ENCODE measurements at places on chromosomes 5 and 9.

GRCh38 chr5:14081791-14082190 is 61.4 kb upstream of the TRIO start:
- DNase-seq, result no peak

DNA sequence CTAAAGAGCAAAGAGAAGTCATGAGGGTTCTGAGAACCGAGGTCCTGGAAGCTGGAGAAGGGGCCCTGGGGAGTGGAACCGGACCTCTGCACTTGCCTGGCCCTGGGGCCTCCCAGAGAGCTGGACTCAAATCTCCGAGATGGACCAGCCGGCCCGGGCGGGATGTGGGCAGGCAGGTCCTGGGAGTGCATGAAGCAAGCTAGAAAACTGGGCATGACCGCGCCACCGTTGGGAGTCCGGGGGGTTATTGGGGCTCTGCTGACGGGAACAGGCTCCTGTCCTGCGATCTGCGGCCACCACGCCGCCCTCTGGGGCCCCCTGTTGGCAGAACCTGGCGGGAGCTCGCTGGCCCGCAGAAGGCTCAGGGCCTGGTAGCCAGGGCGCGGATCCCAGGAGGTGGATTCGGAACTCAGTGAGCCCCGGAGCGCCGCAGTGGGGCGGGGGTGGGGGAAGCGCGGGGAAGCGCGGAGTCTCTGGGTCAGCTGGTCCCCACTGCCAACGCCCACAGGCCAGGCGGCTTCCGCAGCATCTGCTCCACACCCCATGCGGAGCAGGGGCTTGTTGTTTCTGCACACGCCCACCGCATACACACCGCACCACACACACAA is 150.6 kb downstream of the ERCC6L2 start:
- DNase-seq, result no peak

DNA sequence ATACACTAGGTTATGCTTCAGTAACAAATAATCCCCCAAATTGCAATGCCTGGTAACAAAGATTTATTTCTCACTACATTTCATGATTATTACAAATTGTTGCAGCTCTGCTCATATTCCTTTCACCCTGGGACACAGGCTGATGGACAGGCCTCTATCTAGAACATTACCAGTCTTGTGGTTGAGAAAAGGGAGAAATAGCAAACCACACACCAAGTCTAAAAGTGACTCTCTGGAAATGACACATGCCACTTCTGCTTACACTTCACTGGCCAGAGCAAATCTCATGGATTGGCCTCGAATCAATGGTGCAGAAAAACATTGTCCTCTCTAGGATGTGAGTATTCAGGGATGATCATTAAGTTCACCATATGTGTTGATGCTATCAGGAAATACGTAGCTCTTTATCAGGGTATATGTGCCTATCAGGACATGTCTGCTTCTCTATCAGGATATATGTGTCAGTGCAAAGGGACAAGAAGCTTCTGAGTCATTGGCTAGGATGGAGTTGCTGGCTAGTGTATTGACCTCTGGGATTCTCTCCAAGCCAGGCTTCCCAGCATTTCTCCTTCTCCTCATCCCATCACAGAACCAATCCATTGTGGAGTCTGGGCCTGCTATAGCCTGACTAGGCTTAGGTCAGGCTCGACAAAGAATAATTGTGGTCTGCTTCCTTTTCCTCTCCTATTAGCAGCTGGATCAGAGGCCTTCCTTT is 91.1 kb upstream of the CEP78 start:
- DNase-seq, result no peak

- no peak for DNase-seq
Observed at GRCh38 chr5:55177078-55177477, 4.1 kb upstream of the CDC20B start.

GRCh38 chr5:145943674-145944121 is 7.3 kb downstream of the SH3RF2 start:
- DNase-seq, result no peak

DNA sequence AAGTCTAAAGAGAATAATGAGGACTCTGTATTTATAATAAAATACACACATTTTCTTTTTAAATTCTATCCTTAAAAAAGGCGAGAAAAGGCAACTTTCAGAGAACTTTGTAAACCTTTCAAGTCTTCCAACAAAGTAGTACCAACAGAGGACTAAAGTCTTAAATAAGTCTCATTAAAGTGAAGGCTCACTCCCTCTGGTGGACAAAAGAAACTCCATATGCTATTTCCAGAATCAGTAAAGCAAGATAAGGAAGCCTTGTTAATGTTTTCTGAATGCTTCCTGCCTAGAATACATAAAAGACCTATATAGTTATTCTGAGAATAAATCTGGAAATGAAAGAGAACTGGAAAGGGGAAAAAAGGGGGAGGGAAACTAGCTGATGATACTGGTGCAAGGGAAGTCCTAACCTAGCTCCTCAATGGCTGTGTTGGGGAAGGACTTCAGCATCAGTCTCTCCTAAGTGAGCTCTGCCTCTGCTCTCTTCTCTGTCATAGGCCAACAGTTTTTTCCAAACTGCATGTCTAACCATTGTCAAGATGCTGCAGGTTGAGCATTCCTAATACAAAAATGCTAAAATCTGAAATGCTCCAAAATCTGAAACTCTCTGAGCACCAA is 7.2 kb downstream of the HMGCS1 start:
- no peak for DNase-seq

GRCh38 chr9:119956111-119956510 is 586.9 kb upstream of the BRINP1 start:
- no peak for DNase-seq

GRCh38 chr5:78771260-78772205 is 123.0 kb upstream of the LHFPL2 start:
- no peak for DNase-seq

GRCh38 chr5:79856456-79857055 is 134.5 kb downstream of the MTX3 start:
- no peak for DNase-seq

GRCh38 chr5:14109771-14110170 is 33.4 kb upstream of the TRIO start:
- DNase-seq, result no peak

DNA sequence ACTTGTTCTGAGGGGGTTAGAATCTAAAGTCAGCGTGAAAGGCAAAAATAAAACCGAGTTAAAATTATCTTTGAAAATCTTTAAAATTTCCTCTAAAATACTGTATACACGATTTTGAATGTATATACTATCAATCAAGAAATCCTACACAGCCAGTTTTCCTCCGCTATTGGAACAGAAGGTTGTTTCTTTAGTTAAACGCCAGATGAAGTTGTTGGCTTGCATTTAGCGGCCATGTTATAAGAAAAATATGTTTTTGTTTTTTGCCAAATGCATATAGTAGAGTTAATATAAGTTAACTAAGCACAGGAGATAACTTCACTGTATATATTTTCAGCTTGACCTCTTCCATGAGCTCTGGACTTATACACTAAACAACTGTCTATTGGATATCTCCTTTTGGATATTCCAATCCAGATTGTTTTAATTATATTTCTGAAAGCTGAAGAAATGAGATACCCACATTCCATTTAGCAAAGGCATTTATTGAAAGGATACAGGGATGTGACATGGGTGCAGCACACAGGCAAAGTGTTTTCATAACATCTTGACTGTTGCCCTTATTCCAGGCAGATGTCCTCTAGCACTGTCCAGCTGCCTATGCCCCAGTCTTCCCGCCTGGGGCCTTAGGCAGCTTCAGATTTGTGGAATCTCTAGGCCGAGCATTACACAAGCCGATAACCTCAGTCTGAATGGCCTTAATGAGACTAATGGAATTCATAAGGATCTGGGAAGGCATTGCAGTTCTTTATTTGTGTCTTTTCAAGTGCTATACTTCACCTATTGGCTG is 10.0 kb upstream of the ATG10 start:
- DNase-seq, result no peak

DNA sequence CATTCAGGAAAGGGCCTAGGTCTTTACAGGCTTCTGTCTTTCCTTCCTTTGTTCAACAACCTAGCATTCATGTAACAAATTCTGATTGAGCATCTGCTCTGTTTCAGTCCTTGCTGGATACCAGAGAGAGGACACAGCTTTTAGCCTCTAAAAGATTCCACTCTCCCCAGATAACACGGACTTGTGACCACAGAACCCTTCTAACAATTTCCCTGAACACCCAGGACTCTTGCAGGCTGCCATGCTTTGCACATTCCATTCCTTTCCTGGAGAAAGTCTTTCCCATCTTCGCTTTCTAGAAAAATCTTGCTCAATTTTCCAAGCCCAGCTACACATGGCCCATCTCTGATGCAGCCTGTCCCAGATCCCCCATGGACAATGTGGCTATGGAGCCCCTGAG is 310.9 kb downstream of the ACTL7B start:
- DNase-seq, result no peak

GRCh38 chr5:154201108-154201769 is 10.7 kb downstream of the GALNT10 start:
- no peak for DNase-seq

DNA sequence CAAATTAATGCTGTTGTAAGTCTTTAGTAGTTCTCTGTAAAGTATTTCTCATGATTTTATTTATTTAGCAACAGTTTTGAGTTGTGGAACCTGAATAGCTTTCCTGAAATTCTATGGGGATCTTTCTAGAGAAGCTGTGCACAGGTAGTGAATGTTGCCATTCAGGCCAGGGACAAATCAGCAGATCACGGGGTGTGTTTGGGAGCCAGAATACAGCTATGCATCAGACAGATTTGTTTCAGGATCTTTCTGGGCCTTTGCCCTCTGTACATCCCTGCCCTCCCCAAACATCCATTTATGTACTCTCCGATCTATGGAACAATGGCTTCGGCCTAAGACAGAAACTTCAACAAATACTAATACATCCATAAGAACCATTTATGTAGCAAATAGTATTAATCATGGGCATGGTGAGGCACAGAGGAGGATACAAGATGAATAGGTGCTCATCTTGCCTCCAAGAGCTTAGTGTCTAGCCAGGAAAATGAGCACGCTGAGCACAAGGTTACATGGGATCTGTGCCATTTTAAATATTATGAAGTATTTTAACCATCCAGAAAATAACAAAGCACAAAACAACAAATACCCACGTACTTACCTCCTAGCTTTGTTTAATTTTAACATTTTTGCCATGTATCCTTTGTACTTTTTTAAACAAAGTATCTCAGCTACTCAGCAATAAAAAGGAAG is 13.1 kb downstream of the ARHGEF37 start:
- no peak for DNase-seq

DNA sequence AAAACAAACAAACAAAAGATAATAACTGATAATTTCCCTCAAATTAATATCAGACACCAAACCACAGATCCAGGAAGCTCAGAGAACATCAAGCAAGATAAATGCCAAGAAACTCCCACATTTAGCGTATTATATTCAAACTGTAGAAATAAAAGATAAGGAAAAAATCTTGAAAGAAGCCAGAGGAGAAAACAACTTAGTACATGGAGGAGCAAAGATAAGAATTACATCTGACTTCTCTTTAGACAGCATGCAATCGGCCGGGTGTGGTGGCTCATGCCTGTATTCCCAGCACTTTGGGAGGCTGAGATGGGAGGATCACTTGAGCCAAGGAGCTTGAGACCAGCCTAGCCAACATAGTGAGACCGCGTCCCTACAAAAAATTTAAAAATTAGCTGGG is 17.2 kb upstream of the MLANA start:
- no peak for DNase-seq
